Stimulated activated CD8-positive, alpha-beta memory T cell treated with anti-CD3 and anti-CD28 coated beads, Interleukin-4, amount 100 ng/mL, for 1 hour (primary cell): ENCODE measurements at places on chromosomes 11 and 22.

DNA sequence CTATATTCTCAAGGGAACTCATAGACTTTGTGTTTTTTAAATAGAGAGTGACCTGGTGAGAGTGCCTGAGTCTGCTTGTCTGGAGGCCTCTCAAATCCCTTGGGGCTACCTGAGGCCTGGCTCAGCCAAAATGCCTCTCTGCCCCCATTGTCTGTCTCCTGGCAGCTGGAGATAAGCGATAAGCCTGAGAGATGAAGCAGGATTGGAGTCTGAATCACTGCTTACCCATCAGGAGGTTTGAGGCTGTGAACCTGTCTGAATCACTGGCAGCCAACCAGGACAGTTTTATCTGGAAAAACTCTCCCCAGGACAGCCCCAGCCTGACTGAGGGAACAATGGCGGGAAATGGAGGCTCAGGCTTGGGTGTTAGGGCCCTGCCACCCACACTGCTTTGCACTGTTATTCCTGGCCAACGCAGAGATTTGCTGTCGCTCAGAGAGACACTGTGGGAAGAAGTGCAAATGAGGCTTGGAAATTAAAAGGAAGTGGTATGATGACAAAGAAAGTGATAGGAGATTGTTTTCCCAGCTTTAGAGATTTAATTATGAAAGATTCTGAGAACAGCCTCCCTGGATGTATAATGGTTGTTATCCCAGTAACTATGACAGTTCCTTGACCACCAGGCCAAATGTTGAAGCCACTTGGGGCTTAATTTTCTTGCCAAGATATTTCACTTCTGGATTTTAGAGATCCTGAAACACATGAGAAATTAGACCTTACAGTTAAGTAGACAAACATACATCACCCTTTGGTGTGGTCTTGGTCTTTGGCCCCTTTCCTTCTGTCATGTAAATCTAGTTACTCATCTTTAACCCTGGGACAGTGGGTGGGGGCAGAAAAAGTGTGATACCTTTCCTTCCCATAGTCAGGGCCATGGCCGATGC, 102.1 kb downstream of the RASSF10 start:
- DNase-seq, result no peak

- DNase-seq, result no peak
Observed at GRCh38 chr22:38762551-38762983, 6.8 kb upstream of the SUN2 start.

DNA sequence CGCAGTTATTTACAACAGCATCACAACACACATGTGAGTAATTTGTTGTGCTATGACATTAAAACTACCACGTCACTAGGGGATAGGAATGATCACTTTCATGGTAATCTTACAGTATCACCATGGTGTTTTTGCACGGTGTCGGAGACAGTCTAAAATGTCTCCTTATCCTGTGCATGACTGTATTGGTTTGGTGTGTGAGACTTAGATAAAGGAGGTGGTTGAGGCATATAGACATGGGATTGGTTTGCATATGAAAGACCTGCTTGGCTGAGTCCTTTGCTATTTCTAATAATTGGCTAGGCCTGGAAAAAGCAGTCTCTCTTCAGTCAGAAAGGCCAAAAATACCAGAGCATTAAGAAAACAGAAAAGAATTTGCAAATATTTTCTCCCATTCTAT, 30.2 kb downstream of the MSANTD4 start:
- no peak for DNase-seq

- DNase-seq, result no peak
Observed at GRCh38 chr22:42719656-42720262, 911 bp downstream of the A4GALT start.

- no peak for DNase-seq
Observed at GRCh38 chr11:31872076-31872443, 60.9 kb upstream of the PAX6 start.

GRCh38 chr22:39917197-39917643, 16.3 kb downstream of the GRAP2 start:
- DNase-seq, result no peak

DNA sequence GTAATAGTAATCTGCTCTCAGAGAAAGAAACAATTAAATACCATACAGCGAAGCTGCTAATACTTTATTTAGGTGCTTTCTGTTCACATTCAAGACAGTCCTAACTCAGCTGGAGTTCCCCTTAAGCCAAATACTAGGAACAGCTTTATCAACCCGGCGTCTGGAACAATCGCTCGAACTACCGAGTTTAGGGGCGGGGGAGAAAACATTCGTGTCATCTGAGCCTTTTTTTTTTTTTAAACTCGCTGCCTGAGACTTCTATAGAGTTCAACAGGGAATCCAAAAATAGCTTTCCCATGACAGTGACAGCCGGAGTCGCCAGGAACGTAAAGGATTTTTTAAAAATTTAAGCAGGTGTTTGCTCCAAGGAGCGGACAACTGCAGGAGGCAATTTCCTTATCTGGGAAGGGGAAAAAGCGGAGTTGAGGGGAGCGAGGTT, 852 bp downstream of the TRAF6 start:
- no peak for DNase-seq

- no peak for DNase-seq
Observed at GRCh38 chr11:117444711-117445658, 117.3 kb downstream of the CEP164 start.

DNA sequence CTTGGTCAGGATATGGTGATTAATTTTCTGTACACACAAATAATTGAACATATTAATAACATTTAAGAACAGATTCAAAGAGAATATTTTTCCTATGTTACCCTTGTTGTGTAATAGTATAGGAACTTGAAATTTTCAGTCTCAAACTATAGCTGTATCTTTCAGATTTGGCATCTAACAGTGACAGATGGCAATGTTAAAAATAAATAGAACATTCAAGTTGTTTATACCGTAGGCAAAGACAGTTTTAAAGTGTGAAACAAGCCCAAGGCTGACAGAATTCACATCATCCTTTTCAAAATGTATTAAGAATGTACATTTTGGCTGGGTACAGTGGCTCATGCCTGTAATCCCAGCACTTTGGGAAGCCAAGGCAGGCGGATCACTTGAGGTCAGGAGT, 92.6 kb upstream of the TP53AIP1 start:
- DNase-seq, result no peak

DNA sequence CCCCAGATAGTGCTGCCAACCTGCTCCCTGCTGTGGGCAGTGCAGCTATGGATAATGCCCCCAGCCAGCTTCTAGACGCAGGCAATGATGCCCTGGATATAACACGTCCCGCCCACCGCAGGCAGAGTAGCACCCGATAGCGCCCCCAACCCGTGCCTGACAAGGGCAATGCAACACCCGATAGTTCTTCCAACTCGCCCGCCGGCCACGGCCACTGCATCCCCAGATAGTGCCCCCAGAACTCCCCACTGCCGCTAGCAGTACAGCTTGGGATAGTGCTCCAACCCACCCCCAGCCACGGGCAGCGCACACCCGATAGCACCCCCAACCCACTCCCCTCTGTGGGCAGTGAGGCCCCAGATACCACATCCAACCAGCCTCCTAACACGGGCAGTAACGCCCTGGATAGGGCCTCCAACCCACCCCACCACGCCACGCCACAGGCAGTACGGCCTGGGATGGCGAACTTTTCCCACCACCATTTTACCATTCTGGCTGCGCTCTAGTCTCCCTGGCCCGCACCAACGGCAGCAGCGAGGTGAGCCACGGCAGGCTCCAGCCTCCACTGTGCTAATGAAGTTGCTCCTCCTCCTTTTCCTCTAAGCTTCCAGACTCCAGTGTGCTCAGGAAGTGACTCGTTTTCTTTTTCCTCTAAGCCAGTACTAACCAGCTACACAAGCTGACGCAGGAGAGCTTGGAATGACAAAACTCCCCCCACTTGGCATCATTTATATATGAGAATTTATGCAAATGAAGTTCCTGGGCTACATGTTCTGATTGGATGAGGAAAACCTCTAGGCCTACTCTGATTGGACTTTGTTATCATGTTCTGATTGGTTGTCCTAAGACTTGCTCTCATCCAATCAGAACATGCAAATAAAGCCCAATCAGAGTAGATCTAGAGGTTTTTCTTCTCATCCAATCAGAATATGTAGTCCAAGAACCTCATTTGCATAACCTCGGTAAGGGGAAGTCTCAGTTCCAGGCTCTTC, 3.0 kb upstream of the RFPL3 start:
- no peak for DNase-seq

DNA sequence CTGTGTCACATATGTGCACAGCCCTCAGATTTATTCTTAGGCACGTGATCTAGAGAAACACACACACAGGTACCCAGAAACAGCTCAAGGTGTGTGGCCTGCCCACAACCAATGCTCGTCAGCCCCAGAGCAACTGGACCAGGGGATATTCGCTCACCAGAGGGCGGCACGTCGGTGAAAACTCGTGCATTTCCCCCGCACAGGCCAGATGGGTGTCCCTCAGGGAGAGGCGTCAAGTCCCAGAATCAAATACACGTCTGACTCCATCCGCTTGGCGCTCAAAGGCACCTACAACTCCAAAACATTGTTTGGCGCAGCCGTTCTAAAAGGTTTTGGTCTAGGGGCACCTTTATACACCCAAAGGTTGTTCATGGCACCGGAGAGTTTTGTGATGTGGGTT, 429.0 kb downstream of the BRD1 start:
- no peak for DNase-seq

DNA sequence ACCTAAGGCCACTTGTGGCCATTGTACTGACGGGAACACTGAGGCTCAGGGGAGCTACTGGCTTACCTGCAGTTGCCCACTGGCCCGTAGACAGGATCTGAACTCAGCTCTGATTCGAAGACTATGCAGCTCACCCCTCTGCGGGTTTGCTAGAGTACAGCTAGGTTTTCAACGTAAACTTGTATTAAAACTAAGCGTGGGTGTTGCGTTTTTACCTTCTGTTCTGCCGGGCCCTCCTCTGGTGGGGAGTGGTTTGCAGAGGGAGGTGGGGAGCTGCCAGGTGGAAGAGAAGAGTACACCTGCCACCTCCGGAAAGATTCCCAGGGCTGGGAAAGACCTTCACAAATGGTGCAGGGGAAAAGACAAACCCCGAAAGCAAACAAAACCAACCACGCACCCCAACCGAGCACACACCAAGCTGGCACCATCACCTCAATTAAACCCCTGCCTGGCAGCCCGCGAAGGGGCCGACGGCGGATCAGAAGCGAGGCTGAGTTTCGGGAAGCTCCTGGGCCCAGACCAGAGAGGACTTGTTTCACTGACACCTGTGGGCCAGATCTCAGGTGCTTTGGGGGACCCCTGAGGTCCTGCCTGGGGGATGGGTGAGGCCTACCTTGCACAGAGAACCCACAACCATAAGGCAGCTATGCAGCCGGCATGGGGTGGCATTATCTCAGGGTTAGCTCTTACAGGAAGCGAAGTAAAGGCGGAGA, 37.7 kb downstream of the SHISAL1 start:
- DNase-seq, result no peak

- no peak for DNase-seq
Observed at GRCh38 chr22:30326255-30326705, 461 bp downstream of the TBC1D10A start.

GRCh38 chr11:19027829-19028595, 32.5 kb downstream of the MRGPRX2 start:
- DNase-seq, result no peak

- DNase-seq, result no peak
Observed at GRCh38 chr11:26801601-26802000, 79.7 kb upstream of the SLC5A12 start.

DNA sequence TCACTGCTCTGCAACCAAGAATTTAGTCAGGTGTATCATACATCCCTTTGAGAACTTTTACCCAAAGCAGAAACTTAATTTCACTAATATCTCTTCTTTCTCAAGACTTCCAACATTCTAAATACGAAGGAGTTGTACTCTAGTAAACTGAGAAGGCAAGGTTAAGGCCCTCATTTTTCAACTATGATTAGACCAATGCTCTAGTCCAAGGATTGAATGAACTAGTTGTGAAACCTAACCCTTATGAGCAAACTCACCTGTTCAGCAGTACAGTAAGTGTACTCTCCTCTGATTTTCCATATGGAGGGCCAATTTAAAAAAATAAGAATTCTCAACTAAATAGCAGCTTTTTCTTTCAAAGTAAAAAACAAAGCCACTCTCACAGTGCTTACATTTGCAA, 180.0 kb upstream of the C11orf58 start:
- no peak for DNase-seq

DNA sequence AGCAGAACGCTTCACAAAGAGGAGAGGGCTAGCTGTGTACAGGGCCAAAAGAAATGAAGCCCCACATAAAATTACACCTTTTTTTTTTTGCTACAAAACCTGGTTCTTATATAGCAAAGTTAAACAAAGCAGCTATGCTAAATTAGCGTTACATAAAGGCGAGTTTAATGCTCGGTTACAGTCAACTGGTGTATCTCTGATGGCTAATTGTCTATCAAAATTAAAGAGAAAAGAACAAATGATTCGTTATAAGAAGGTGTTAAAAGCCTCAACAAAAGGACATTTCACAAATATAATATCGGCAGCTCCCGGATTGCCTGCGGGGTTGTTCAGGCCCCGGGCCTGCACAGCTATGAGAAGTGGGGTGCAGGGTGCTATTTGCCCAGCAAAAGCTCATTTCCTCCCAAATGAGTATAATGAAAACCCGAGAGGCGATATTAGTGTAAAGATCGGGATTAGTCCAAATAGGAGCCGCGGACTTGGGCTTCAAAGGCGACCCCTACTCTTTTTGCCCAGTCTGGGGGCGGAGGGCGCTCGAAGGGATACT, 13.3 kb upstream of the PAX6 start:
- no peak for DNase-seq

DNA sequence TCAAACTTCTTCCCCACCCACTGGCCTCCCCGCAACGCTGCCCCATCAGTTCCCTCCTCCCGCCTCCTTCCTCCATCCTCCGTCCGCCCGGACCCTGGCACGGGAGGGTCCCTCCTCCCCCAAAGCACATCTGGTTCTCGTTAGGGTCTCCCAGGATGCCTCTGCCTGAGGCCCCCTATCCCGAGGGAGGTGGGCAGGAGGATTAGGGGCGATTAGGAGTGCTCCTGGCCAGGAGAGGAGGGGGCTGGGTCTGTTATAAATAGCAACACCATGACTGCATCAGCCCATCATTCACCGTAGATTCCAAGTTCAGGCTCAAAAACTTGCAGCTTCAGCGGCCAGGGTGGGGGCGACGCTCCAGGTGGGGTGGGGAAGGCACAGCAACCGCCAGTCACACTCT, 10.4 kb downstream of the MYRF start:
- no peak for DNase-seq

DNA sequence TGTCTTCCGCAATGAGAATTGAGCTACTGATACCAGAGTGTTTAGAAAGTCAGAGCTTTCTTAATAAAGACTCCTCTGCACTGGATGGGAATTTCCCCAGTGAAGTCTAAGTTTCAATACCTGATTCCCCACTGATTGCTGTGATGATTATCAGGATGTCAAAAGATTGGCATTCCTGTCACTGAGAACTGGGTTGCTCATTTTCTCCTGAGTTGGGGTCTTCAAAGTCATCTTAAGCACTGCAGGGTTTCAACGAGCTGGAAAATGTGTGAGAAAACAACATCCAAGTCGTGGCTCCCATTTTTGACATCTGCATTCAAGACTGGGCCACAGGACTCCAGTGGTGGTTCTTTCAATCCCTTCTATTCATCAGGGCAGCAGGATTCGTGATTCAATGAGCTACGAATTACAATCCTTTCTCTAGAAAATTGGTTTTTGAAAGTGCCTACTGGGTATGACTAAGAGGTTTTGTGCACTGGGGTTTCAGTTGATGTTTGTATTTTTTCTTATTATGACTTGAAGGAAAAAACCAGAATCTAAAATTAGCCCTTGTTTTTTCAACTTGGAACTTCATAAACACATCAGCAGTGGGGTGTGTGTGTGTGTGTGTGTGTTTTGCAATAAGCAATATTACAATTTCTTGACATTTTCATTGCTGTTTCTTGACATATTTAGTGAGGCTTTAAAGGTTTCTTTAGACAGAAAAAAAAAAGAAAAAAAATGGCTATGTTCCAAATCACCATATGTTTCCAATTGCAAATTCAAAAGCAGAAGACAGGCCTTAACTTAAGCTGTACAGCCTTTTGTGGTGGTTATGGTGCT, 233.0 kb downstream of the FAM76B start:
- no peak for DNase-seq
